ENCODE measurements at places on chromosomes 12 and 14.

- DNase-seq, result no peak
These were observed 23.8 kb downstream of the MVK start for GRCh38 chr12:109597414-109597794.

- DNase-seq, result no peak
These were observed 191.9 kb upstream of the PWP1 start for GRCh38 chr12:107493666-107494065.

GRCh38 chr12:45654002-45654665 lies 75.4 kb upstream of the ARID2 start:
- DNase-seq, result no peak

DNA sequence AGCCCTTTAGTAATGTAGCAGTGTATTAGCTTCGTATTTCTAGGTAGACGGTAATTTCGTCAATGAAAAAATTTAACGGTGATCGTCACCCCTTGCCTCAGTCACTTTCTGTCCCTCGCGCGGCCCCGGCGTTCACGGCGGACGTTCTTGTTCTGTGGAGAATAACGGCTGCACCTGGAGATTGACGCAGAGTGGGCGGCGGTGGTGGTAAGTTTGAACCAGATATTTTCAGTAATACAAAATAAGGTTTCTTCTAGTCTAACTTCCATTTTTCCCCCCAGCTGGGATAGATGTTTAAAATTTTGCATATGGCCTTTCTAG lies 341 bp downstream of the ZNF10 start:
- no peak for DNase-seq

DNA sequence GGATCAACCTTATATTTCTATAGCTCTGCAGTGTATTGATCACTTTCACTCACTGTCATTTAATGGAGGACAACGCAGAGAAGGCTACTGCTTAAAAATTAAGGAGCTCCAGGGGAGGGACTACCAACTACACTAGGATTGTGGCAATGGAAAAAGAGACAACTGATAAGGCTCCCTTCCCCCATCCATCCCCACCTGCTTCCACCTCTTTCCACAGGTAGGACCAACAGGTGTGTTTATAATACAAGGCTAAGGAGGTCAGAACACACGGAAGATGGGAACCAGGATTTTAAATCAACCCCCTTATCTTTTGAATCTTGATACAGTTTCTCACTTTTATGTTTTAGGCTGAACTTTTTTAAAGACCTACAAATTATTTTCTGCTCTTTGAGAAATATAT lies 90.8 kb downstream of the STAB2 start:
- DNase-seq, result no peak

GRCh38 chr12:89179983-89180382 lies 172.3 kb downstream of the DUSP6 start:
- DNase-seq, result no peak

DNA sequence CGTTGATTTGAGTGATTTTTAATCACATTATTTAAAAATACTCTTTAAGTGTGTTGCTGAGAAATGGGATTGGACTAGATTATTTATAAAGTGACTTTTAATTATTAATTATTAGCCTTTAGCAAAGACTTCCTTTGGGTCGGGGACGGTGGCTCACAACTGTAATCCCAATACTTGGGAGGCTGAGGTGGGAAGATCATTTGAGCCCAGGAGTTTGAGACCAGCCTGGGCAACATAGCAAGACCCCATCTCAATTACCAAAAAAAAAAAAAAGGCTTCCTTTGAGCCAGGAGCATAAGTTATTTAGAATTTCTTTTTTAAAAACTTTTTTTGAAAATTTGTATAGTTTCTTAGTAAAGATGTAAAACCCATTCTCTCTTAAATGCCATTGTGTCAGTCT lies 8.8 kb downstream of the CHURC1 start:
- no peak for DNase-seq

DNA sequence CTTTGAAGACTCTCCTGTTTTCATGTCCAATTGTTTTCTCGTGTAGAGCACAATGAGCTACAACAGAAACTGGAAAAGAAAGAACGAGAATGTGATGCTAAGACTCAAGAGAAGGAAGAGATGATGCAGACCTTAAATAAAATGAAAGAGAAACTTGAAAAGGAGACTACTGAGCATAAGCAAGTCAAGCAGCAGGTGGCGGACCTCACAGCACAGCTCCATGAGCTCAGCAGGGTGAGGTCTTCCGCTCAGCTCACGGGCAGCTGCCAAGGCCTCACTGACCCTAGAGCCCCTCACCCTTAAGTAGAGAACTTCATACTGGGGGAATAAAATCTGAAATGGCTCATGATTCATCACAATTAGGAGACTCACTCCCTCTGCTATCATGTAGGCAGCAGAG lies 134.7 kb downstream of the GPR135 start:
- no peak for DNase-seq

DNA sequence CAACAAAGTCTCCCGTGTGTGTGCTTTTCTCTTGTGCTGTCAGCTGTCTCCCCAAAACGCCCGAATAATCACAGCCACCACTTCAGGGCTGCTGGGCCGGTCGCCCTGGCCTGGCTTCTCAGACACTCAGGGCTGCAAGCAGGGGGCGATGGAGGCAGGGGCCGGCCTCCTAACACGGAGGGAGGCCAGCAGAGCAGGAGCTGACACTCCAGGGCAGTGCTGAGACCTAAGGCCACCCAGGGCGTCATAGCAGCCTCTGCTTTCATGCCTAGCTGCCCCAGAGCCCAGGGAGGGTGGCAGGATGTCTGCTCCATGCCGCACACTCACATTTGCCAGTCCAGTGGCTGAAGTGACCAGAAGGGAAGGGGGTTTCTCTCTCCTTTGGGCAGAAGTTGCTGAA lies 25.6 kb downstream of the STX2 start:
- no peak for DNase-seq

DNA sequence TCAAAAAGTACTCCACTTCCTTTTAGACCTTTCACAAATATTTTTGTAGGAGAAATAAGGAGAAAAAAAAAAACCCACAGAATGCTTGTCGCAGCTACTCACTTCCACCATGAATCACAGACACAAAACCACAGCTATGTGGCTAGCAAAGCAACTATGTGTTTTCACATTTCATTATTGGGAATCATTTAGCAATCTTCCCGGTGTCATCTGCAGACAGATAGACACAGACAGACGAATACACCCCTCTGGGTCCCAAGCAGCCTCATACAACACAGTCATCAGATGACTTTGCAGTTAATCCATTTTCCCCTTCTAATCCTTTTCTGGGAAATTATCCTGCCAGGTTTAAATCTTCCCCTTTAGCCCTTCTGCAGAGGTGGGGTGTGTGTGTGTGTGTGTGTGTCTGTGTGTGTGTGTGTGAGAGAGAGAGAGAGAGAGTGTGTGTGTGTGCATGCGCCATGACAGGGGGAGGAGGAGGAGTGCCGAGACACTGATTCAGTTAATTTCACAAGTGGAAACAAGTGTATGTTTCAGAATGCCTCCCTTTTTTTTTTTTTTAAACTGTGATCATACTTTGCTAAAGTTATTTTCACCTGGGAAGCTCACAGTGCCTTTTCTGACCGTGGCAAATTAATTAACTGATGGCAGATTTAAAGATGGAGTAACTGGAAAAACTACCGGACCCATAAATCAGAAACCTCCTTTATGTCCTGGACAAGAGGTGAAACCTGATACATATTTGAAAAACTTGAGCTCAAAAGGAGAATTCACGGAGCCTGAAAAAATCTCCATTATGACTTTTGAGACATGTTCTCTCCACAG lies 39.9 kb downstream of the LTBP2 start:
- DNase-seq, result no peak

DNA sequence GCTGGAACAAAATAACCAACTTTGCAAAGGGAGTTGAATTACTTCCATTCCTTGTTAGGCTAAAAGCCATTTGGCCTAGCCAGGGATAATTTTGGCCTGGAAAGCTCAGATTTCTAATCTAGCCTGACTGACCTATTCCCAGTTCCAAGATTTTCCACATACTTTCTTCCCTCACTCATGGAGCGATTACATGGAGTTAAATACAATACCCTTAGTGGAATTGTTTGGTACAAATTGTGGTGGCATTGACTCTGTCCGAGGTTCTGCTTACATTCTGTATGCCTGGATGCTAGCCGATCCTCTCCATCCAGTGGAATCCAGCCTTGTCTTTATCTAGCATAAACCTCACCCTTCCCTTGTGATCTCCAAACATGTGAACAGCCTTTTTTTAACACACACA lies 965.1 kb downstream of the DIO2 start:
- no peak for DNase-seq

- no peak for DNase-seq
These were observed 241.6 kb downstream of the BCAT1 start for GRCh38 chr12:24707334-24707733.

GRCh38 chr12:61798778-61799177 lies 461.4 kb upstream of the USP15 start:
- no peak for DNase-seq

- DNase-seq, result no peak
These were observed 20.3 kb downstream of the HVCN1 start for GRCh38 chr12:110668480-110669192.

GRCh38 chr14:59093902-59094301 lies 94.6 kb upstream of the DAAM1 start:
- DNase-seq, result no peak

GRCh38 chr12:27988594-27989233 lies 16.2 kb upstream of the PTHLH start:
- DNase-seq, result no peak

GRCh38 chr12:30988646-30989286 lies 62.2 kb downstream of the TSPAN11 start:
- DNase-seq, result no peak

DNA sequence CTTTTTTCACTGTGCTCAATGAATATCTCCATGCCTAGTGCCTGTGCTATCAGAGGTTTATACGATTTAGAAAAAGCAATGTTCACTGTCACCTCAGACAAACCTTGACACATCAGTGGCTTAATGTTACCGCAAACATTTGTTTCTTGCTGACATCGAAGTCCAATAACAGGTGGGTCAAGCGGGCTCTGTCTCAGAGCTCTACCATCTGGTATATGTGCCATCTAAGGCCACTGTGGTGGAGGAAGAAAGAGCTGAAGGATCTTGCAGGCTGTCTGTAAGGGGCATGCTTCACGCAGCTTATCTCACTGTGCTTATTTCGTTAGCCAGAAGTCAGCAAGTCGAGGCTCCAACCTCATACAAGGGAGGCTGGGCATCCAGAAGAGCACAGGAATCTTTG lies 189.5 kb upstream of the NTF3 start:
- DNase-seq, result no peak

GRCh38 chr12:83257726-83258125 lies 571.0 kb downstream of the TMTC2 start:
- no peak for DNase-seq

GRCh38 chr14:97410667-97411620 lies 613.8 kb downstream of the VRK1 start:
- DNase-seq, result no peak

- DNase-seq, result no peak
These were observed 9.1 kb downstream of the CREBL2 start for GRCh38 chr12:12620730-12621315.

DNA sequence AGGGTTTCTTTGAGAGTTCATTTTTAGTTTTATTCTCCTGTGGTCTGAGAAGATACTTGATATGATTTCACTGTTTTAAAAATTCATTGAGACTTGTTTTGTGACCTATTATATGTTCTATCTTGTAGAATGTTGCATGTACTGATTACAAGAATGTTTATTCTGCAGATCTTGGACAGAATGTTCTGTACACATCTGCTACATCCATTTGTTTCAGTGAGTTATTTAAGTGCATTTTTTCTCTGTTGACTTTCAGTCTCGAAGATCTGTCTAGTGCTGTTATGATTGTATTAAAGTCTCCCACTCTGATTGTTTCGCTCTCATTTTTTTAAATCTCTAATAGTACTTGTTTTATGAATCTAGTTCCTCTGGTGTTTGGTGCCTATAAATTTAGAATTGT lies 1319.8 kb downstream of the TMEM121 start:
- no peak for DNase-seq

DNA sequence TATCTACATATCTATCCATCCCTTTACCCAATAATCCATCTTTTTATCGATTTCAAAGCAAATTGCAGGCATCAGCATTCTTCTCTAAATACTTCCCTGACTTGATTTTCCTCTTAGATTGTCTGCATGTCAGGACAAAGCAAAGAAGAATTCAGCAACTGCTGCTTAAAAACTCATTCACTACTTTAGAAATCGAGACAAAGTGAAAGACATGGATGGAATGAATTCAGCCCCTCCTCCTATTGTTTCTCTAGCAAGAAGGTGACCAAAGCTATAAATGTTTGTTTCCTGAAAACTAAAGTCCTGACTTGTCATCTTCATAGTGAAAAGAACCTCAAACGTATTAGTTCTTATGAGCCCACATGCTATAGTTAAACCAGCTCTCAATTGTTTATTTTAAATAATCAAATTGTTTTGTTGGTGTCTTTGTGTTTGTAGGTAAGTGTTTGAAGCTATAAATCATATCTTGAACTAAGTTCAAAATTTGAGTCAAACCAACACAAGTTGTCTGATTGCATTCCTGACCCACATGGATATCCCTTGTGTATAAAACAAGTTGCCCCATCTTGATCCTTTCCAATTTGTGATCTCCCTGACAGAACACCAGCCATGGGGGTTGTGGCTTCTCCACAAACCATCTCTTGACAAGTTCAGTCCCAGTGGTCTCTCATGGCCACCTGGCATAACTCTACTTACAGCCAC lies 58.6 kb upstream of the ARHGAP5 start:
- no peak for DNase-seq

DNA sequence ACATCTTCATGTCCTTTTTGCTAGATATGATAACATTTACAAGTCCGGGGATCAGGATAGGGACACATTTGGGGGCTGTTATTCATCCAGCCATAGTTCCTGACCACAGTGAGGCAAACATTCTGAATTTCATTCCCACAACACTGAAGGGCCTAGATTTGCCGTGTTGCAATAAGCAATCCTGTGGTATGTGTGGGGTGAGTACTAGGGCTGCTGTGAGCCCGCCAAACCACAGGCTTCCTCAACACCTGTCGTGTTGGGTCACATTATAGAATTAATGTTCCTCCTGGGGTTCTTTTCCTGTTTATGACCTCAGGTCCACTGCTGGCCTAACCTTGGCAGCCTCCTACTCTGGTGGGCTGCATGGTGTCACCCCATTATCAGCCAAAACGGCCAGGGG lies 119.2 kb downstream of the TBC1D30 start:
- no peak for DNase-seq

- peak; percentile 13 for DNase-seq
These were observed 4.5 kb downstream of the TAS2R50 start for GRCh38 chr12:10982244-10982643.
